ENCODE measurements at places on chromosomes 3 and 15.
A peak's percentile ranks its signal among the peaks of the same experiment; 100 is the strongest.

- DNase-seq, result peak; percentile 62
Measured at GRCh38 chr3:54649551-54649950, 278.3 kb downstream of the LRTM1 start.

DNA sequence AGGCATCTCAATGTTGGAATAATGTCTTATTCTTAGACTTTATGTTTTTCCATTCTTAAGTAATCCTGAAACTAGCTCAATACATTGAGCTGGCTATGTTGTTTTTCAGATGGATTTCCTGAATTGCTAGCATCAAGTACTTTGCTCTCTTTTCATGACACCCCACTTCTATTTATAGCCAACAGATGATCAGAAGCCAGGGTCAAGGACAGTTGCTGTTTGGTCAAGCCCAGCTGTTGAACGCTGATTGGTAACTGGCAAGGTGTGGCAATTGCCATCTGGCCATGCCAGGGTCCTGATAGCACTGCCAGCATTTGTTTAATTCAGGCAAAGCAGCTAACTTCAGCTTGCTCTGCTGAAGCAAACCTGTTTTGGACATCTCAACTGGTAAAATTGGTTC, 46.2 kb upstream of the PLCL2 start:
- peak; percentile 20 for DNase-seq

- DNase-seq, result no peak
Measured at GRCh38 chr3:123152687-123153086, 49.1 kb upstream of the SEC22A start.

- DNase-seq, result no peak
Measured at GRCh38 chr3:128554465-128555097, 61.6 kb upstream of the GATA2 start.

GRCh38 chr15:64915518-64916227, 4.0 kb downstream of the ANKDD1A start:
- peak; percentile 66 for DNase-seq

- no peak for DNase-seq
Measured at GRCh38 chr3:164537485-164537884, 540.8 kb downstream of the SI start.

- no peak for DNase-seq
Measured at GRCh38 chr3:106809041-106809440, 568.2 kb upstream of the CCDC54 start.

DNA sequence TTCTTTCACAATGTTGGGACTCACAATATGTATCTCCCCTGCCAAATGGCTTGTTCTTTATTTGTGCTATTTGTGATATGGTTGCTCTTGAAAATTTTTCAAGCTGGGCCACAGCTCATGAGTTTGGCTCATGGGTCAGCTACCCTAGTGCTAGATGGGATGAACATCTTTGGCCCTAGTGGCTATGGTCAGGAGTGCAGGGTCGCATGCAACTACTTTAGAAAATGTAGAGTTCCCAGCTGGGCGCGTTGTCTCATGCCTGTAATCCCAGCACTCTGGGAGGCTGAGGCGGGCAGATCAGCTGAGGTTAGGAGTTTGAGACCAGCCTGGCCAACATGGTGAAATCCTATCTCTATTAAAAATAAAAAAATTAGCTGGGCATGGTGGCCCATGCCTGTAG, 55.8 kb downstream of the POLR2M start:
- no peak for DNase-seq

- peak; percentile 66 for DNase-seq
Measured at GRCh38 chr15:38002883-38003477, 68.5 kb downstream of the TMCO5A start.

DNA sequence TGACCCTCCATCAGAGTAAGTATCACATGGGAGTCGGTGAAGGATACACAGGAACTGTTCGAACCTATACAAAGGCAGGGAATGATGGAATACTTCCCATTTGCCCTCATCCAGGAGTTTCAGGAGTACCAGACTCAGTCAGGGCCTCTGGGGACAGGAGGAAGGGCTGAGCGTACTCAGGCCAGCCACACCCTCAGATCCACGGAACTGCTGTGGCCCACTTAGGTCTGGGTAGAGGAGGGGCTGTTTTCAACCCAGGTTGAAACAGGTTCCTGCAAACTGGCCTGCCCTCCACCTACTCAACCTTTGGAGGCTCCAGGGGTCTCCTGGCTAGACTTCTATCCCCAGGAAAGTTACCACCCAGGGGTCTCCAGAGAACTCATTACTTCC, 6.7 kb upstream of the IGDCC3 start:
- DNase-seq, result no peak

DNA sequence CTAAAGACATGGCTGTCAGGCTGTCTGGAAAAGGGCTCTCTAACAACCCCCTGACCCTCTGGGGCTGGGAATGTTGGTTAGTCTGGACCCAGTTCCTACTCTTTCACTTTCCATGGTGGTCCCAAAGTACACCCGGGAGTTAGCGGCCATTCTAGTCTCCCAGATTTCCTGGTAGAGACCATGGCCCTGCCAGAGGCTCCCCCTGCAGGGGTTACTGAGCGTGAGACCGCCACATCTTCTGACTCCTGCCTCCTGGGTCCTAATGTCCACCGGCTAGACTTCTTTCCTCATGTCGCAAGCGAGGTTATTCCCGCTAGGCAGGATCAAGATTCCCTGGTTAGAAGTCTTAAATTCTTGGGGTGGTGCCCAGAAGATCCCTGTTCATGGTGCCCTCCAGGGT, 540.0 kb upstream of the ROBO1 start:
- DNase-seq, result no peak

- no peak for DNase-seq
Measured at GRCh38 chr3:191269289-191270085, 59.7 kb upstream of the CCDC50 start.

DNA sequence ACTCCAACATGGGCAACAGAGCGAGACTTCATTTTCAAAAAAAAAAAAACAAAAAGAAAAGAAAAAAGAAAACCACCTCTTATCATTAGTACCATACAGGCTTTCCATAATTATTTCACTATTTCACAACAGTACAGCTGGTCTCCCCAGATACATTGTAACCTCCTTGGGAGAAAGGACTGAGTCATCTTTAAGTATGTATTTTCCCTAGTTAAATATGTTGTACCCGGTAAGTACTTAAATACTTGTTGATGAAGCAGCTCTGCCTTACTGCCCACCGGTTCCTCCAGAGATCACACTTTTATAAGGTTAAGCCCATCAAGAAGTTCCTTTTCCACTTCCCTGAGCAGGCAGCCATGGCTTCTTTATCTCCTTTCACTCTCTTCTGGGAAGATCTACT, 789.5 kb upstream of the CFAP20DC start:
- DNase-seq, result no peak

GRCh38 chr3:9659849-9660248, 10.5 kb downstream of the MTMR14 start:
- no peak for DNase-seq

DNA sequence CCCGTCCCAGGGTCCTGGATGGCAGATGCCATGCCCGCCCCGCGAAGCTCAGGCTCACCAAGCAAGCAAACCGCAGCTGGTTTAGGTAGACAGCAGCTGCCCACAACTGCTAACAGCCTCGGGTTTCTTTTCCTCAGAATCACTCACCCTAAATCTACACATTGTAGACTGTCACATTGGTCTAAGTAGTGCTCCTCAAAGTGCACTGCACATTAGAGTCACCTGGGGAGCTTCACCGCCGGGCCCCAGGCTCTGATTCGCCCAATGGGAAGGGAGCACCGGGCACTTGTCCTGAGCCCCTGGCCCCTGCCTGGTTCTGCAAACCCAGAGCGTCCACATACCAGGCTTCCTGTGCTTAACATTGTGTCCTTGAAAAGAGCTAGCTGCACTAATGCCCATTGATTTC, 752 bp downstream of the OCA2 start:
- no peak for DNase-seq

DNA sequence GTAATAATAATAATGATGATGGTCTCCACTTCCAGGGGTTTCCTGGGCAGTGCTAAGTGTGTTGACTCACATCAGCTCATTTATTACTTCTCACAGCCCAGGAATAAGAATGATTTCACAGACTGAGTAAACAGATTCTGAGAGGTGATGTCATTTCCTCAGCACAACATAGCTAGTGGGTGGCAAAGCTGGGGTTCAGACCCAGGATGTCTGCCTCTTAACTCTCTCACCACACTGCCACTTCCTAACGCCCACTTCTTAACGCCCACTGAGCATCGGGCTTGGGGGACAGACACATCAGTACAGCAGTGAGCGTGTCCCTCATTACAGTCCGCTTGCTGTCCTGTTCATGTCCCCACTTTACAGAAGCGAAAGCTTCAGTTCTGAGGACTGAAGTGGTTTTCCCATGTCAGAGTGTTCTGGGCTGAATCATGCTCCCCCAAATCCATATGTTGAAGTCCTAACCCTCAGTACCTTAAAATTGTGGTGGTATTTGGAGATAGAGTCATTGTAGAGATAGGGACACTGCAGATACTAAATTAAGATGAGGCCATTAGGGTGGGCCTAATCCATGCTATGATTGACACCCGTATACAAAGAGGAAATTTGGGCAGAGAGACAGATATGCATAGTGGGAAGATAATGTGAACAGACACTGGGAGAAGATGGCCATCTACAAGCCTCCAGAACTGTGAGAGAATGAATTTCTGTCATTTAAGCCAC, 68.0 kb downstream of the ATP2B2 start:
- DNase-seq, result no peak

GRCh38 chr3:166484470-166484869, 647.2 kb upstream of the BCHE start:
- DNase-seq, result no peak

- no peak for DNase-seq
Measured at GRCh38 chr3:175489406-175489805, 630.3 kb downstream of the NAALADL2 start.

DNA sequence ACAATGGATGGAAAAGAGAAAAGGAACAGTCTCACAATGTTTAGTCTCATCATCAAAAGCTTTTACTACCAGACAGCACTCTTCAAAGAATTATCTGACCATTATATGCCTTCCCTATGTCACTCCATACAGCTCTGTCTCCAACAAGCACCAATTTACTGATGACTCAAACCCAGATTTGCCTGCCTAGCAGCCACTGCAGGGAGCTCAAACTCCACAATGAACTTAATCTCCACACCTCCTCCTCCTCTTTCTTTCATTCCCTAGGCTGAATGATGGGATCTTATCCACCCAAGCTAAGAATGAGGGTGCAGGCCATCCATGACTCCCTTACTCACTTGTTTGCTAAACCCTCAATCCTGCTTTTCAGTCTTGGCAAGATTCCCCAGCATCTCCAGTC, 45.5 kb downstream of the NBEAL2 start:
- DNase-seq, result no peak

- DNase-seq, result no peak
Measured at GRCh38 chr15:65275728-65276126, 11.0 kb downstream of the PARP16 start.

DNA sequence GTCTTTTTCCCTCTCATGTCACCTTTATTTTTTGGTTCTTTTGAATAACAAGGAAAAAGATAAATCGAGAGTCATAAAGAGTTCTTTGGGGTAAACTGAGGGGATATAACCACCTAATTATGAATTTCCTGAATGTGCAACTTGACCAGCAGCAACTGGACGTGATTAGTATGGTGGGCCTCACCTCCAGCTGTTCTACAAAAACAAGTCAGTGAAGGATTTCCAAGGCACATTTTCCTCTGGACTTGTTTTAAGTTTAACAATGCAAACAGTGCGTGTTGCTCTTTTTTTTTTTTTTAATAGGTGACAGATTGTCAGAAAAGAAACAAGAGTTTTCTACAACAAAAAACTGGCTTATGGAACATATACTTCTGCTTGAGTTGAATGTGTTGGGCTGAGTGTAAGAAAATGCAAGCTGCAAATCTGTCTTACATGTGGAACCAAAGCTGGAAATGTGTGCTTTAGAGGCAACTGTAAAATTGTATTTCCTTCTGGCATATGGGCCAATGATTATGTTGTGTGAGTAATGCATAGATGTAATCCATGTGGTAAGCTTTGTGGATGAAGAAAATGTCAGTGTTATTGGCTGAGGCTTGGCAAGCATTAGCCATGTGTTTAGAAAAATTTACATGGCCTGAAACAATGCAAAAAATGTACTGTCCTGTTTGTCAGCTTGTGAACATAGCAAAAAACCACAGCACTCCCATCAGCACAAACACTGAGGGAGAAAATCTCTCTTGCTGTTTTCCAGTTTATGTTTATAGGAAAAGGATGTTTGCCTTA, 44.5 kb upstream of the FNDC3B start:
- DNase-seq, result no peak

GRCh38 chr3:97265237-97266005, 451.0 kb downstream of the EPHA6 start:
- no peak for DNase-seq

GRCh38 chr3:67011414-67012131, 13.5 kb downstream of the KBTBD8 start:
- no peak for DNase-seq

DNA sequence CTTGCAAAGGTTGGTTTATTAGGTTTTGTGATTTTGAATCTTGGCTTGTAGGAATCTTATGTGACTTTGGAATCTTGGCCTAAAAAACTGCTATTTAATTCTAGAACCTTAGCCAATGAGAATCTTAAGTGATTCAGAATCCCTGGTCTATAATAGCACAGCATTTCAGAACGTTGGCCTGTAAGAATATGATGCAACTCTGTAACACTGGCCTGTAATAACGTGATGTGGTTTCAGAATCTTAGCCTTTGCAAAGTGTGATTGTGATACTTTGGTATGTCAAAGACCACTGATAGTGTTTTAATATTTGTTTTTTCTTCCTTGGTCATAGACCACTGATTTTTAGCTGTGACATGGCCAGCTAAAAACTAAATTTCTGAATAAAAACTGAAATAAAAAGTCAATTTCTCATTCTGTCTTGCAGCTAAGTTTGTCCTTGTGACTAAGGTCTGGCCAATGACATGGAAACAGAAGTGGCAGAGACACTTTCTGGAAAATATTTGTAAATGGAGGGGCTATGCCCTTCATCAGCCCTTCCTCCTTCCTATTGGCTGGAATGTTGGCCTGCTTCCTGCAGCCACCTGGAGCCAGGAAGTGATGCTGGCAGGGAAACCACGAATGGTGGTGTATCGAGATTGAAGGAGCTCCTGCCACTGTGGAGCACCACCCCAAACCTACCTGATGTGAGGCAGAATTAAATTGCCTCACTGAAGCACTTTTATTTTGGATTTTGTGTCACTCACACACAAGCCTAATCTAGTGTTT, 42.3 kb upstream of the CORO2B start:
- DNase-seq, result no peak

DNA sequence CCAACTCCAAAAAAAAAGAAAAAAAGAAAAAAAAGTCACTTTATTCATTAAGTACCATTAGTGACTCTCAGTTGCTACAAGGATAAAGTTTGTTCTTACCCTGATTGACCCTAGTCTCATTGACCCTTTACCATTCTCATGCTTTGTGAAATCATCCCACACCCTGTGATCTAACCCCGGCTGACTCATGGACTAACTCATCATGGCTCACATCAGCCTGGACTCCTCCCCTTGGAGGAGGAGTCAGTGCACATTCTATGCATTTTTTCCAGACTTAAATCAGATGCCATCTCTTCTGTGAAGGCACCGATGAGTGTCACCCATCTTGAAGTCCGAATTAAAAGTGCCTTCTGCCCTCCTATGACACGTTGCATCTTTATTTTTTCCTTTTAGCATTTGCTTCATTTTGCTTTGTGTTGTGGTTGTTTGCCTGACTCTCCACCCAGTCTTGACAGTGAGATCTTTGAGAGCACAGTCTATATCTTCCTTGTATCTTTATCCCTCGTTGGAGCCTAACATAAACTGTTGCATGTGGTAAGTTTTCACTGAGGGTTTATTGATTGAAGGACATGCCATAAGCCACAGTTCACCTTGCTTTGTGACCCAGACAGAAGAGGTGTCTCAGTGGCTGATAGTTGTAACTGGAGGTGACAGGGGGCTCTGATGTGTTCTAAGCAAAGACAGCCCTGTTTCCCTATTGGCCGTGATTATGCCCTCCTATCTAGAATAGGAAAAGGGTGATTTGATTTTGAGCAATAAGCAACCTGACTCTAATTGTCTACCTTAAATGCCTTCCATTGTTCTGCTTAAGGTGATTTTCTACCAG, 72.1 kb downstream of the IL1RAP start:
- DNase-seq, result peak; percentile 16
